ENCODE measurements at places on chromosomes 1 and 21.

DNA sequence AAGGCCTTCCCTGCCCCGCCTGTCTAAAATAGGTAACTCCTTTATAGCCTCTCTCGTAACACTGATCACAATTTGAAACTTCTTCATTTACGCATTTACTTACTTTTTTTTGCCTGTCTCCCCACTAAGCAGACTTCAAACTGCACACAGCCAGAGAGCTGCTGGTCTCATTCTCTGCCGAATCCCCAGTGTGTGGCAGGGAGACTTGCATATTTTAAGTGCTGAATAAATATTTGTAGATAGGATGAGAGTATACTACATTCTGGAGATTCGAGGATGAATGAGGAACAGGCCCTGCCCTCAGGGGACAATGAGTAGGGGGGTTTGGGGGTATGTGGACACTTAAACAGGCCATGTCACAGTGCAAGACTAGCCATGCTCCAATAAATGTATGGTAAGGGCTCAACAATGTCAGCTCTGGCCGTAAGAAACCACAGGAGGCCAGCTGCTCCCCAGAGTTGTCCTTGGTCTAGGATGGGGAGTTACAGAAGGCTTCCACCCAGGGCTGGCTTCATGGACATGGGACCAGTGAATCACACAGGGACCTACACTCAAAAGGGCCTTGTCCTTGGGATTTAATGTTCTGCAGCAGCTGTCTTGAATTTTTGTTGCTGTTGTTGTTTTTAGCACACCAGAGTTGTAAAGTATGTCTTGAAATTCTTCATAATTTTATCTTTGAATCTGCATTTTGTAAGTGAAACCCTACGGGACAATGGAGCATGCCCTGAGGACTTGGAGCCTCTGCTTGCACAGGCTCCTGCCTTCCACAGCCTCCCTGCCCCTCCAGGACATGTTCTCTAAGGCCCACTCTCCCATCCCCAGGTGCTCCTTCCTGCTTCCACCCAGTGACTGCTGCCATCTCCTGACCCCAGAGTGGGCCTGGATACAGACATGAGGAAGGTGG is 8.5 kb downstream of the DIO1 start:
- no peak for DNase-seq

GRCh38 chr1:154807048-154807591 is 63.0 kb downstream of the KCNN3 start:
- no peak for DNase-seq

DNA sequence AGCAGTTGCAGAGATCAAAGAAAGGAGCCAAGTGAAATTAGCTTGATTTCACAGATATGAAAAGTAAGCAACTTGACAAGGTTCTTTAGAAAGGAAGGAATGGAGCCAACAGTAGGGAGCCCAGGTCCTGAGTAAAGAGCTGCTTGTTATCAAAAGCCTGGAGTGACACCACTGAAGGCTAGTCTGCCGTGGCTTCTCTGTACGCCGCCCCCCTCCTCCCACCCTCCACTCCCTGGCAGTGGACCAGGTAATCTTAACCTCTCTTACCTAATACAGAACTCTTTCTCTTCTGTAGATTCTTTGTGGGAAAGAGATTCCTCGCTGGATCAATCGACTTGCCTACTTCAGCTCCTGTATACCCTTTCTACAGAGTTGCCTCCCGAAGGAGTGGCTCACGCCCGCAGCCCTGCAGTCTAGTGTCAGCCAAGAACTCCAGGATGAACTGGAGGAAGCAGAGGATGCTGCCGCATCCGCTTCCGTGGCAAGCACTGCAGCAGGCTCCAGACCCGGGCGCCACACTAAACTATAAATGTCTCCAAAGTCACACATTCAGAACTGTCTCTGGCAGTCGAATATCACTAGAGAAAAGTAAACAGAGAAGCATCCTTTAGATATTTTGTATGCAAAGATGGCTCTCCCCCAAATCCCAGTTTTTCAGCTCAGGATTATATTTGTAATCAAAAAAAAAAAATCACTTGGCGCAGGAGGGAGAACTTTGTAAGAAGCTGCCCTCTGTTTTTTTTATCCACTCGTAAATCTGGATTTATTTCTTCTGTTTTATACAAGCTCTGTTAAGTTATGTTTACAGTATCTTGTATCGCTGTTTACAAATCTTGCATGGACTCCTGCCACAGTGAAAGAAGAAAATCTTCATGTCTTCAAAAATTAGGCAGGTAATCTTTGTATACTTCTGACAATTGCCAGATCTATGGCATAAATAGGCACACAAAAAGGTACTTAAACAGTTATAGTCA is 52.6 kb downstream of the DESI2 start:
- no peak for DNase-seq

DNA sequence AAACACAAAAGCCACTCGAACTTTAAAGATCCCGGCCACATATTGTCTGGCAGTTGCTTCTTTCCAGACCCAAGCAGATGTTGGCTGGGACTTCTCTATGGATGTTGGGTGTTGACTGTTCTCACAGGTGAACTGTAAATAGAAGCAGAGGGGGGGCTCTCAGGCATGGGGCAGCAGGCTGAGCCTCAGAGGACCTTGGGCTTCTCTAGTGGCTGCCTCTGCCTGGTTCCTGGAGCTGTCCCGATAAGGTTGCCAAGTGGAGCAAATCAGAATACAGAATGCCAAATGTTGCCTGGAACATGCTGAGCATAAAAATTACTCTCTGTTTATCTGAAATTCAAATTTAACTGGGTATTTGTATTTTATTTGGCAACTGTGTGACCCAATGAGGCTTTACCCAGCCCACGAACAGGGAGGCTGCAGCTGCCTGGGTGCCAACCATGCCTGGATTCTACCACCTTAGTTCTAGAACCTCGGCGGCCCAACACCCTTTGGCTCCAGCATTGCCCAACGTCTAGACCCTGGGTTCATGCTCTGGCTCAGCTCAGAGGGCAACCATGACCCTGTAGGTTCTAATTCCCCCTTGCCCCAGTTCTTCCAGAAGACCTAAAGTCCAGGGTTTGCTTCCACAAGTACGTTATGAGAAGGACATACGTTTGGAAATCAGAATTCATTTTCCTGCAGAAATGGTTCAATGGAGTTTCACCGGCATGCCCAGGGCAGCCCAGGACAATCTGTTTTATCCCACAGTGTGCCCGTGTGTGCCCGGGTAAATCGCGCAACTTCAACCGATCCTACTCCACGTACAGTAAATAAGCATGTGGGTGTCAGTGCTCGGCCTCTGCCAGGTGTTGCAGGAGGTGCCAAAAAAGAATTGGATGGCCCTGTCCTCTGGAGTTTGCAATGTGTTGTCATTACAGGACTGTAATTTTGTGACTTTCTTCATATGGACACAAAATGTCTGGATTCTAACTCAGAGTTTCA is 5.4 kb upstream of the SLC45A1 start:
- DNase-seq = no peak

GRCh38 chr1:115322631-115323030 is 15.4 kb downstream of the NGF start:
- no peak for DNase-seq

- DNase-seq = no peak
Observed at GRCh38 chr1:11990303-11991032, 10.2 kb downstream of the MFN2 start.

GRCh38 chr21:26717146-26717739 is 128.0 kb downstream of the ADAMTS1 start:
- DNase-seq = no peak

- no peak for DNase-seq
Observed at GRCh38 chr1:193313354-193314140, 127.1 kb upstream of the B3GALT2 start.

All from NCI-H524 treated with DMSO at 0.1 percent for 48 hours (cell line).